Stimulated activated CD4-positive, alpha-beta T cell treated with anti-CD3 and anti-CD28 coated beads, Interleukin-15, amount 100 ng/mL, for 48 hours (primary cell): ENCODE measurements at places on chromosomes 1 and 21.

DNA sequence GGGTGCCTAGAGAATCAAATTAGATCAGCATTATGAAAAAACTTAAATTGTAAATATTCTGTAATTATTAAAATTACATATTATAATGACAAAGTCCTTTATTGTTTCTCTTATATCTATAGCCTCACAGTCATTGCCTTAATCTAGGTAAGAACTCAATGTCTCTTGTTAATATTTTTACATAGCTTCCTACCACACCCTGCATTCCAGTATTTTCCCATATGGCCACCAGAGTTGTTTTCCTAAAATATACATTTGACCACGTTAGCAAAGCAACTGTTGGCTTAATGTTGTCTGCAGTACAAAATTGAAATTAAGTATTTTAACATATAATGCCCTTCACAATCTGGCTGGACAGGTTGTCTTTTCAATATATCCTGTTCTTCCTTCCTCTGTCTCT lies 230.3 kb downstream of the DNAH14 start:
- no peak for DNase-seq

DNA sequence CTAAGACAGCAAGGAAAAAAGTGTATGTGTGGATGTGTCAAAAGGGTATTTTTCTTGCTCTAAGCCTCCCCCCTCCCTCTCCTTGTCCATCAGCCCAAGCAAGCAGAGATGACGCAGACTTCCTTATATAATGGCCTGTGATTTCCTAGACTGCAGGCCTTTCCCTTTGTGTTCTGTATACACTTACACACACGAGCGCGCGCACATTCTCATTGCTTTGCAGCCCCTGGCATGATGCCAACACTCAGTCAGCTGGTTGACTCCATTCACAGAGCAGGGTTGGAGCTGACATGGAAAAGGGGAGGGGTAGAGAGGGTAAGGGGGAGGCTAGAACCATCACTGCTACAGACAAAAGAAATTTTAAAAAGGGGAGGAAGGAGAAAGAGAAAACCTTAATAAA lies 41.8 kb downstream of the GATAD2B start:
- DNase-seq, result no peak

GRCh38 chr1:111223126-111223685 lies 4.3 kb upstream of the CHI3L2 start:
- no peak for DNase-seq

DNA sequence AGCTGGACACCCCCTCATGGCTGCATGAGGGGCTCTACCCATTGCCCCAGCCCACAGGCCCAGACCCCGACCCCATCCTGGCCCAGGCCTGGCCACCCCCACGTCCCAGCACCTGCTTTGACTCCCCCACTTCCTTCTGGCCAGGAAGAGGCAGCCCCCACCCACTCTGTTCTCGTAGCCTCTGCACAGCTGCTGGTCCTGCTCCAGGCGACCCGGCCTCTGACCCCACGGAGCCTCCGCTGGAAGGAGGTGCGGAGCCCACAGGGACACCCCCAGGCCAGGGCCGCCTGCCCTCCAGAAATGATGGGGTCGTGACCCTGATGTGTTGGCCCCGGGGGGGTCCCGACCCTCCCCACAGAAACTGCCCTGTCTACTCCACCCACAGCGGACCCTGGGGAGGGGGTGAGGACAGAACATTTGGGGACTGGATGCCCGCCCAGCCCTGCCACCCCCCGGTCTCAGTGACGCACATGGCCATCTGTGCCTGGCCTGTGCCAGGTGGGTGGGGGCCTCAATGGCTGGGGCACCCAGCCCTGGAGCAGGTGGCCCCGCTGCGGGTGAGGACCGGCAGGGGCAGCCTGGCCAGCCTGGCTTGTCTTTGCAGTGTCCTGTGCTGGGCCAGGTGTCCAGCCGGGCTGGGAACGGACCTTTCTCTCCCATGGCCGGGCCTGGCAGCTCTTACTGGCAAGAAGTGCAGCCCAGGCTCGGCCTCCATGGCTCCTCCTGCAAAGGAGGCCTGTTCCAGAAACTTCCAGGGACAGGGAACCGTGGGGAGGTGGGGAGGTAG lies 78.6 kb downstream of the MORN1 start:
- DNase-seq, result no peak

DNA sequence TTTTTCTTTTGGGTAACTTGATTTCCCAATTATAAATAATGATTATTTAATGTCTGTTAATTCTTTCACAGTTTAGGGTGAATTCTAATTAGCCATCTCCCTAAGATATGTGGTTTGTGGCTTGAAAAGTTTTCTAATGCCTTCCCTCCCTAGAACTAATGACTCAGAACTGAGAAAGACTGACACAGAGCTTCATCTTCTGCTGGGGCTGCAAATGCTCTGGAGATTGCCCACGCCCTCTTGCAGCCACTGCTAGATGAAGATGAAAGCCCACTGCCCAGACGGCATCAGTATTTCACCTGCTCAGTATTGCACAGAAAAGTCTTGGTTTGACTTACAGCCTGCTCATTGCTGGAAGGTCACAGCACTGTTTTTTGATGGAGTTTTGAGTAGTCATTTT lies 101.5 kb downstream of the ST6GALNAC3 start:
- peak; percentile 33 for DNase-seq

GRCh38 chr1:16630661-16631247 lies 17.4 kb upstream of the NBPF1 start:
- DNase-seq, result no peak

- no peak for DNase-seq
Measured at GRCh38 chr1:58622571-58622970, 45.5 kb upstream of the TACSTD2 start.

- no peak for DNase-seq
Measured at GRCh38 chr1:204188959-204189639, 7.2 kb downstream of the KISS1 start.

- DNase-seq, result no peak
Measured at GRCh38 chr1:246012341-246012740, 494.7 kb downstream of the SMYD3 start.
